ENCODE measurements at places on chromosomes 2 and 18.
A peak's percentile ranks its signal among the peaks of the same experiment; 100 is the strongest.

GRCh38 chr2:62705859-62706720 lies 577 bp downstream of the EHBP1 start:
- peak; percentile 51 for DNase-seq

GRCh38 chr2:201915446-201915845 lies 109.1 kb downstream of the CDK15 start:
- DNase-seq = no peak

- DNase-seq = no peak
These were observed 53.1 kb downstream of the ZNF521 start for GRCh38 chr18:25298853-25299274.

- DNase-seq = no peak
These were observed 508.9 kb upstream of the POU3F3 start for GRCh38 chr2:104344985-104345384.

GRCh38 chr18:23541349-23542093 lies 38.2 kb downstream of the RMC1 start:
- DNase-seq = no peak

GRCh38 chr2:134461511-134461910 lies 207.6 kb downstream of the MGAT5 start:
- DNase-seq = no peak

- no peak for DNase-seq
These were observed 232.4 kb downstream of the INSIG2 start for GRCh38 chr2:118320658-118321057.

DNA sequence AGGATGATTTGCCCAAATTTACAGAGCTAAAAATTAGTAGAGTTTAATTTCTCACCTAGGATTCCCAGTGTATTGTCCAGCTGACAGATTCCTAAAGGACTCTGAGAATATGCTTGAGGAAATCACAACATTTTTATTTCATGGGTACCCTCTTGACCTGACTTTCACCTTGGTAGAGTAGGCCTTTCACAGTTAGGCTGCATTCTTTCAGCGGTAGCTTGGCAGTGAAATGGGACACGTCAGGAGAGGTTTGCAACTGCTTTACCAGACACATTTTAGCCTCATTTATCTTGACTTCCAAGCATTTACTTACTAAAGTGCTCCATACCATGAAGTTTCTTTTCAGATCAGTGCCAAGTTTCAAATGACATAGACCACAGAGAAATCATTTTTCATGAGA lies 937.9 kb upstream of the LRRTM1 start:
- no peak for DNase-seq

DNA sequence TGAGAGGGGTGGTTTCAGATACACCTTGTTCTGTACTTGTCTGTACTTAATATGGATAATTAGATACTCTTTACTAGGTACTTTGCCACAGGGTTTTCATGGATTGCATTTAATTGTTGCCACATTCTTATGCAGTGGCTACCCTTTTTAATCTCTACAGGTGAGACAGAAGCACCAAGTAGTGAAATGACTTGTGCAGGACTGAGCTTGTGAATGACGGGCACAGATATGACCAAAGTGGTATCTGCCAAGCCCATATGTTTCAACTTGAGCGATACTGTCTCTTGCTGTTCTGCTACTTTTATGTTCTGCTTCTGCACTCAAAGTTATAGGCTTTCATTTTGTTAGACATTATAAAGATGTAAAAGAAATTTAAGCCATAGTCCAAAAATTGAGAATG lies 288.2 kb downstream of the ARHGAP15 start:
- no peak for DNase-seq

GRCh38 chr2:29317077-29317517 lies 201.9 kb downstream of the CLIP4 start:
- no peak for DNase-seq

GRCh38 chr2:235347691-235348090 lies 146.2 kb upstream of the AGAP1 start:
- no peak for DNase-seq

- DNase-seq = no peak
These were observed 286.2 kb downstream of the TMX3 start for GRCh38 chr18:68428661-68429060.

GRCh38 chr2:157192445-157193423 lies 64.8 kb upstream of the GALNT5 start:
- DNase-seq = no peak

- DNase-seq = no peak
These were observed at the start of gene SERPINB10 for GRCh38 chr18:63907664-63908063. Gene SERPINB10, plus strand, starts transcription at chr18:63907958. Its CDS starts 7,553 bp downstream, at chr18:63915511.

DNA sequence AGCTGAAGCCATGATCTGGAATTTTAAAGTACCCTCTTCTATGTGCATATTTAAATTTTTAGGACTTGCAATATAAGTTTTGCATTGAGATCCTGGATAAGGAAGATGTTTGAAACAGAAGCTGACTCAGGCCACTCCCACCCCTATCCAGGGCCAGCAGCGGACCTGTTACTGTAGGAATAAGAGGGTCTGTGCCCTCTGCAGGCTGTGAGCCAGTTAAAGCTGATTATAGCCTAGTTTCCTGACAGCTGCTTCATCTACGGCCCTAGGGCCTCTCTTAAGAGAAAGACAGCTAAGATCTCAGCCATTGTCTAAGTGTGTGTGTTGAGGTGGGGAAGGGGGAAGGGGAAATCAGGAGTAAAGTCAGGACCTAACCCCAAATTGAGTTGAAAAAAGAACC lies 234.0 kb downstream of the HAUS1 start:
- DNase-seq = no peak

All from activated CD8-positive, alpha-beta memory T cell treated with anti-CD3 and anti-CD28 coated beads, Interleukin-2, amount 50 U/mL, for 4 hours (primary cell).